Activated CD4-positive, alpha-beta memory T cell treated with anti-CD3 and anti-CD28 coated beads, Interleukin-2, amount 10 ng/mL, durations not matched to agents 7 days and 5 days (primary cell): ENCODE measurements at places on chromosomes 6 and 20. TPM values are rescaled to one million over a fixed set of nuclear protein-coding genes. Genes with fewer than 3 reads are reported as not detected.

Gene RIMS4
- not detected for total RNA-seq

Gene SLC35D3
- 0.13 TPM for total RNA-seq

Gene MRAP2
- total RNA-seq, result not detected

Gene LY6G6C
- not detected for total RNA-seq

Gene LST1
- total RNA-seq, result 69.8 TPM

Gene NKAIN4
- not detected for total RNA-seq

Gene CLIC5
- 7.4 TPM for total RNA-seq

Gene LMBRD1
- total RNA-seq, result 30.7 TPM

Gene LAMA4
- not detected for total RNA-seq

Gene EYS
- not detected for total RNA-seq

Gene UNC5CL
- 1.6 TPM for total RNA-seq

Gene PGBD1
- 1.8 TPM for total RNA-seq
